RCC 7860 (cell line): ENCODE measurements at places on chromosomes 7 and 10.

- no peak for DNase-seq
These were observed 25.1 kb downstream of the GALNT11 start for GRCh38 chr7:152050547-152050971.

GRCh38 chr10:107650939-107651338, 486.4 kb upstream of the SORCS1 start:
- no peak for DNase-seq

GRCh38 chr10:133225707-133226191, 4.3 kb upstream of the UTF1 start:
- DNase-seq, result no peak

- DNase-seq, result no peak
These were observed 116.8 kb downstream of the OR13A1 start for GRCh38 chr10:45198486-45199204.

DNA sequence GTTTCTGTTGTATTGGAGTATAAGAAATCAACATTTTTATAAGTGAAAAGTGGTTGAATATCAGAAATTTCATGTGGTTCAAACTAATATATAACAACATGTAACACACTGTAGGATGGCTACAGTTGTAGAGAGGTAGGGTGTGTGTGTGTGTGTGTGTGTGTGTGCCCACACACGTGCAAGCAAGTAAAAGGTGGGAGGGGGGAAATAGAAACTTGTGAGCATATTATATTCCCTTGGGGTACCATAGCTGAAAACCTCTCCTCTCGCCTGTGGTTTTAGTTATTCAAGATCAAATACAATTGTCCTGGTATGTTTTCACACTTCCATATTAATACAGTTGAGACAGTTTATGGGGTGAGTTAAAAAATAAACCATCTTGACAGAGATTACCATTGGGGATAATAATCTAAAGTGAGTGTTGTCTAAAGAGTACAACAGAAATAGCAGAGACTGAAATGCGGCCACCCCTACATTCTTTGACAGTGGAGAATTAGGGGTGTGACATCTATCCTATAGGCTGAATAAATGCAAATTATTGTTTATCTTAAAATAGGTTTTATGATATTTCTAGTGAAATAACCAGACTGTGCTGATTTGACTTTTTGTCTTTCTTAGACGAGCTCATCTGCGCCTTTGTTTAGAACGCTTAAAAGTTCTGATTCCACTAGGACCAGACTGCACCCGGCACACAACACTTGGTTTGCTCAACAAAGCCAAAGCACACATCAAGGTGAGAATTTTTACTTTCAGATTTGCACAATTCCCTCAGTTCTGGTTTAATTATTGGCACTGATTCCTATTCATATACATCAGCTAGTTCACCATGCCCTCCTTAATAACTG, 25.9 kb downstream of the SMNDC1 start:
- DNase-seq, result no peak
